Substantia nigra (tissue), 51 donors: ENCODE measurements at places on chromosomes 1 and 21.

- no peak for DNase-seq
Measured at GRCh38 chr1:78540048-78540447, 49.3 kb downstream of the PTGFR start.

DNA sequence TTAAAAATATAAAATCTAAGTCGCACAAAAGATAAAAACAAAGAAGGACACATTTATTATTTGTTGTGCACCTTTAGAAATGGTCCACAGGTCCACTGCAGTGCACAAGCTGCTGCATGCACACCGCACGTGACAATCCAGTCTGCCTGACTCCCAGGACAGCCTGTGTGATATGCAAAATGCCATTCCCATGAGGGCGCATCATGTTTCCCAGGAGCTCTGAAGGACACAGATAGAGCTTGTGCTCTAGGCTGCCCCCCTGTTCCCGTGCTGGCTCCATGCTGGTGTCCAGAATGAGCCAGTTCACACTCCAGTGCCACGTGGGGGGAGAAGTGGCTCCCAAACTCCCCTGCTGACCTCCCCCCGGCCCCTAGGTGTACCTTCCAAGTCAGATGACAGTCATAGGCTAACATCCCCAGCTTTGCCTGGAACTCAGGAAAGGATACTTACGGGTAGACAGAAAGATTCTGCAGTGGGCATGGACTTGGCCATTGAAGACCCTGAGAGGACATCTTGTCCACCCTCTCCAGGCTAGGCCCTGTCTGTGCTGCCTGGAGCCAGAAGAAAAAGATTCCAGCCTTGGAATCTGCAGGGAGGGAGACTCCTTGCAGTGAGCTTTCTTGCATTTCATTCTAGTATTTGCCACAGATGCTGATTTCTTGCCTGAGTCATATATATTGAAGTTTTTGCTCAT is 26.3 kb downstream of the RAB7B start:
- DNase-seq = peak; percentile 58

DNA sequence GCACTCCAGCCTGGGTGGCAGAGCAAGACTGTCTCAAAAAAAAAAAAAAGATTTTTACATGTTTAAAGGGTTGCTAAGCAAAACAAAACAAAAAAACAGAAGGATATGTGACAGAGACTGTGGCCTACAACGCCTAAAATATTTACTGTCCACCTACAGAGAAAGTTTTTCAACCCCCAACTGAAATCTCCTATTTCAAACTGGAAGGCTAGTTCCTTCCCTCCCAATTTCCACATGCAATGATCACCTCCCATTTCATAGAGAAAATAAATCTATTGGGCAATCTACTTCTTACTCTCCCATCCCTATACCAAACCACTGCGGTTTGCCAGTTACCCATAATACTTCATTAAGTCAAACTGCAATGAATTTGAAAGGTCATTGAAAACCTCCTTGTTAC is 74.2 kb downstream of the ST3GAL3 start:
- no peak for DNase-seq

DNA sequence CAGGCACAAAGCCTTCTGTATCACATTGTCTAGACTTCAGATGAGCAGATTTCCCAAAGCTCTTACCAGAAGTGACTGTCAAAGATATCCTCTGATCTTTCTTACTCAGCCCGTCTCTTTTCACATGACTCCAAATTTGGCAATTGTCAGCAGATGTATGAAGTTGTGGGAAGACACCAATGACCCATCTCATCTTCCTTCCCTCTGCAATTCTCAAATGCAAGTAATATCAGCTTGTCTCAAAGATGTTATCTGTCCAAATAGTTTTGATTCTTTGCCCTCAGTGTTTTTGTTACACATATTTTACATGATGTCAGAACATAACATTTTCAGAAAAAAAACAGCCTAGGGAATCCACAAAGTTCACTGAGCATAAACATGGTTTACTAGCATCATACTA is 45.1 kb upstream of the RGS2 start:
- no peak for DNase-seq

- DNase-seq = no peak
Measured at GRCh38 chr21:32962268-32962667, 63.5 kb upstream of the OLIG2 start.

- no peak for DNase-seq
Measured at GRCh38 chr1:244672946-244673682, 20.2 kb downstream of the DESI2 start.
